Upper lobe of left lung (tissue), 6 donors: ENCODE measurements at places on chromosomes 16 and 17.
A peak's percentile ranks its signal among the peaks of the same experiment; 100 is the strongest.

DNA sequence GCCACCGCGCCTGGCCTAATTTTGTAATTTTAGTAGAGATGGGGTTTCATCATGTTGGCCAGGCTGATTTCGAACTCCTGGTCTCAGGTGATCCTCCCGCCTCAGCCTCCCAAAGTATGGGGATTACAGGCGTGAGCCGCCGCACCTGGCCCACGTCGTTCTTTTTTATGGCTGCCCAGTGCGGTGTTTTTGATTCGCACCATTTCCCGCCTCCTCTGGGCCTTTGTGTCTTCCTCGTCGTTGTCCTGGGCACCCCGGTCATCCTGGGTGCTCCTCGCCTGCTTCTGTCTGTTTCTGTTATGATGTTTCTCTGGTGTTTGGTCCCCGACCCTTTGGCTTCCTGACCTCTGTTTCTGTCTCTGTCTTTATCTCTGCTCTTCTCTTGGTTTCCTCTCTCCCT lies 15.0 kb downstream of the CBX4 start:
- DNase-seq: no peak
- H3K36me3 ChIP-seq: no peaks in the 10 kb centered on the region
- H3K27ac ChIP-seq: no peak overlapping the region
- no peak overlapping the region for H3K4me3 ChIP-seq
- peaks cover 13% of the 10 kb centered on the region for H3K4me1 ChIP-seq

GRCh38 chr17:77738751-77739531 lies 219.6 kb upstream of the TNRC6C start:
- DNase-seq: no peak
- no peaks in the 10 kb centered on the region for H3K27me3 ChIP-seq
- peaks cover 27% of the 10 kb centered on the region for H3K4me1 ChIP-seq
- no peaks in the 10 kb centered on the region for H3K36me3 ChIP-seq
- no peak overlapping the region for H3K27ac ChIP-seq
- no peak overlapping the region for H3K4me3 ChIP-seq

DNA sequence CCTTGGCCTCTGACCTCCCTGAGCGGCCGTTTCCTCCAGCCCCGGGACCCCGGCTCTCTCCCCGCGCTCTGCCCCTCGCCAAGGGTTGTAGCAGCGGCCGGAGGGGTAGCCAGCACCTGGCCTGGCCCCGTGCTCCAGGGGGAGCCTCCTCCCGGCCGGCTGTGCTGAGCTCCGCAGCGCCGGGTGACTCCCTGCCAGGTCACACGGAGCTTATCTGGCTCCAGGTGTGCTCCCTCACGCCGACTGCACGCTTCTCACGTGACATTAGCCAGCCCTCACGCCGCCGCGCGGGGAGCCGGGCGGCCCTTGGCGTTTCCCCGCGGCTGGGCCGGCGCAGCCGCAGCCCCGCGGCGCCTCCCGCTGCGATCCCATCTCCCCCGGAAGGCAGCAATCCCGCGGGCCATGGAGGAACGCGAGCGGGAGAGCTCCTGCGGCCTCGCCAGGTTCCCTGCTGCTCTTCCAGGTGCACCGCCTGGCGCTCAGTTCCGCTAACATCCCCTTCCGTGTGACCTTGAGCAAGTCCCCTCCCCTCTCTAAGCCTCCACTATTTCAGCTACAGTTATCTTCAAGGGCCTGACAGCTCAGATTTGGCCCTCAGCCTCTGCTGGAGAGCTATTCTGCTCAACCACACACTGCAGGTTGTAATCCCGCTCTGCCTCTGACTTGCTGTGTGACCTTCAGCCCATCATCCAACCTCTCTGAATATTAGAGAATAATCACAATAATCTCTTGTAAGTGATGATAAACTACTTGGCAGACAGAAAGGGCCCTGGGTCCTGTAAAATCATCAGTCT lies 3.4 kb downstream of the MYO18A start:
- peak; percentile 91 for DNase-seq
- no peaks in the 10 kb centered on the region for H3K36me3 ChIP-seq
- no peaks in the 10 kb centered on the region for H3K27me3 ChIP-seq
- H3K4me3 ChIP-seq: peak overlapping the region; percentile 50
- peak overlapping the region; percentile 93 for H3K27ac ChIP-seq
- H3K4me1 ChIP-seq: peaks cover 59% of the 10 kb centered on the region

GRCh38 chr16:4369007-4369733 lies 2.5 kb upstream of the VASN start:
- no peak overlapping the region for H3K4me3 ChIP-seq
- peaks cover under 1% of the 10 kb centered on the region for H3K36me3 ChIP-seq
- H3K4me1 ChIP-seq: peaks cover 42% of the 10 kb centered on the region

- no peak overlapping the region for H3K27ac ChIP-seq
- H3K27me3 ChIP-seq: no peaks in the 10 kb centered on the region
- H3K4me1 ChIP-seq: peaks cover 45% of the 10 kb centered on the region
- H3K4me3 ChIP-seq: no peak overlapping the region
- H3K36me3 ChIP-seq: no peaks in the 10 kb centered on the region
Observed at GRCh38 chr17:57940653-57941329, 14.4 kb downstream of the CUEDC1 start.

DNA sequence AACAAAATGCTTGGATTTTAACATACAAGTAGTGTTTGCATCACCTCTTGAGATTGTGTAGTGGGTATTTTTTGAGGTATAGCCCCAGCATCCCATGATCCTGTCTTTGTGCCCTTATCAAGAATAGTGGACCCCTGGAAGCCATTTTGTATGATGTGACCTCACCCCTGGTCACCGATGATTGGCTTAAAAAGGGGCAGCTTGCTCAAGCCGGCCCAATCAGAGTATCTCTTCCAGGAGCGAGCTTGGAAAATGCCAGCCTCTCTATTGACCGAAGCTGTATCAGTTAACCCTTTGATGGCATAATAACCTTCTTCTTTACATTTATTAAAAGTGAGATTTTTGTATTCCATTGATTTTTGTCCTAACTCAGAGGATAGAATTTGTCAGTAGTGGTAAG lies 55.5 kb upstream of the FAM20A start:
- no peaks in the 10 kb centered on the region for H3K27me3 ChIP-seq
- no peak overlapping the region for H3K4me3 ChIP-seq
- H3K36me3 ChIP-seq: no peaks in the 10 kb centered on the region
- no peak overlapping the region for H3K27ac ChIP-seq
- DNase-seq: no peak

DNA sequence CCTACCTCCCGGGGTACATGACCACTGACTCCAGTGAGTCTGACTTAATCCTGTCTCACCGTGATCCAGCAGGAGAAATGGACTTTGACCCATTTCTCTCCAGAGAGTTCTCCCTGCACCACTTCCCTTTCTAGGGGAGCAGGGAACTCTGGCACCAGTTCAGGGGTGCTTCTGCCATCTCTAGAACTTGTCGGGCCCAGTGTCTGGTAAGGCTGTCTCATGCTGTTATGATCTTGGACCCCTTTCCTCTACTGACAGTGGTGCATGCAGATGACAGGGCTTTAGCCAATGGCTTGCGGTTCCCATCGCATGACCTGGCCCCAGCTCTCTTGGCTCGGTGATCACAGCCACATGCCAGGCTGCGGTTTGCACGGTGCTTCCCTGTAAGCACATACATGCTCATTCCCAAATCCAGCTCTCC lies 62.0 kb downstream of the SLC39A11 start:
- no peaks in the 10 kb centered on the region for H3K4me1 ChIP-seq
- no peaks in the 10 kb centered on the region for H3K36me3 ChIP-seq
- no peak overlapping the region for H3K4me3 ChIP-seq
- H3K27me3 ChIP-seq: no peaks in the 10 kb centered on the region
- no peak overlapping the region for H3K27ac ChIP-seq

GRCh38 chr16:75379339-75379738 lies 54.0 kb downstream of the CFDP1 start:
- H3K27me3 ChIP-seq: no peaks in the 10 kb centered on the region
- H3K4me1 ChIP-seq: peaks cover 26% of the 10 kb centered on the region
- H3K27ac ChIP-seq: no peak overlapping the region
- no peak for DNase-seq
- H3K4me3 ChIP-seq: no peak overlapping the region

DNA sequence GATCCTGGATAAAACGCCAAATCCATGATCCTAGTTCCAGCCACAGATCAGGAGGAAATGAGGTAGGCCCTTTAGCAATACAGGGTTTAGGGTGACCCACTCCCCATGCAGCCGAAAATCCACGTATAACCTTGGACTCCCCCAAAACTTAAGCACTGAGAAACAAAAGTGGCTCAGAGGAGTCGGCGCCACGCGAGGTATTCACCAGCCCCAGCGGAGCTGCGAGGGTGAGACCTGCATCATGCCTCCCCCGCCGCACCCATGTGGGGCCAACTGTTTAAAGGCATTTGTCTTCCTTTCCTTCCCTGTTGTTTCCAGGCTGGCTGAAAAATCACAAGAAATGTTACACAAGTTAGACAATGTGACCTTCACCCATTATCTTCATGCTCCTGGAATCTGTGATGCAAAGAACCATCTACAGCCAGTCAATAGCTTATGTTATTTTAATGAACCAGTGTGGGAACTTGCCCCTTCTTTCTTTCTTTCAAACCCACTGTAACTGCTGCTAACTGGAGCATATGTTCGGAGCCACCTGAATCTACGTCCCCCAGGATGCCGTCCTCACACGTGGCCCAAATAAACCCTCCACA lies 98.2 kb upstream of the METRNL start:
- H3K4me3 ChIP-seq: no peak overlapping the region
- no peak for DNase-seq
- H3K36me3 ChIP-seq: no peaks in the 10 kb centered on the region
- no peak overlapping the region for H3K27ac ChIP-seq
- H3K27me3 ChIP-seq: no peaks in the 10 kb centered on the region
- H3K4me1 ChIP-seq: peaks cover 4% of the 10 kb centered on the region

GRCh38 chr16:88347656-88348376 lies 34.9 kb upstream of the ZNF469 start:
- no peaks in the 10 kb centered on the region for H3K36me3 ChIP-seq
- no peaks in the 10 kb centered on the region for H3K4me1 ChIP-seq
- H3K4me3 ChIP-seq: no peak overlapping the region
- no peak overlapping the region for H3K27ac ChIP-seq

DNA sequence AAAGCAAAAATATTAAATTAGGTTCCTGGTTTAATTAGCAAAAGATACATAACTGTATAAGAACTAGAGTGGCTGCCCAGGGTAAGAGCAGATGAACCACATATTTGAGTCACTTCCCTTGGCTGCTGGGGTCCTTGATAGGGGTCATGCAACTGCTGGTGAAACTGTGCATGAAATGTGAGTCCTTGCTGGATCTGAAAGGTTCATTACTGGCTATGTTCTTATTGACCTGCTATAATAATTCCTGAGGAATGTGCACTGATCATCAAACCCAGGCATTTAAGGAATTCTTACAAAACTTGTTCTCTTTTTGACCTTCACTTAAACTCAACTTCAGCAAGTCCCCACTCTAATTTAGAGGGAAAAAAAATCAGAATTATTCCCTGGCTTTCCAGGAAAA lies 183.4 kb downstream of the ZNF18 start:
- no peak overlapping the region for H3K4me3 ChIP-seq
- H3K27ac ChIP-seq: no peak overlapping the region
- no peaks in the 10 kb centered on the region for H3K4me1 ChIP-seq
- no peaks in the 10 kb centered on the region for H3K27me3 ChIP-seq
- DNase-seq: no peak

- H3K4me1 ChIP-seq: no peaks in the 10 kb centered on the region
- no peak overlapping the region for H3K27ac ChIP-seq
- H3K36me3 ChIP-seq: no peaks in the 10 kb centered on the region
- no peak overlapping the region for H3K4me3 ChIP-seq
- DNase-seq: no peak
Observed at GRCh38 chr16:88197481-88198456, 185.0 kb upstream of the ZNF469 start.

GRCh38 chr16:12295395-12295794 lies 318.9 kb downstream of the SNX29 start:
- no peak for DNase-seq
- H3K4me3 ChIP-seq: no peak overlapping the region
- H3K36me3 ChIP-seq: no peaks in the 10 kb centered on the region
- H3K27ac ChIP-seq: no peak overlapping the region
- no peaks in the 10 kb centered on the region for H3K27me3 ChIP-seq

DNA sequence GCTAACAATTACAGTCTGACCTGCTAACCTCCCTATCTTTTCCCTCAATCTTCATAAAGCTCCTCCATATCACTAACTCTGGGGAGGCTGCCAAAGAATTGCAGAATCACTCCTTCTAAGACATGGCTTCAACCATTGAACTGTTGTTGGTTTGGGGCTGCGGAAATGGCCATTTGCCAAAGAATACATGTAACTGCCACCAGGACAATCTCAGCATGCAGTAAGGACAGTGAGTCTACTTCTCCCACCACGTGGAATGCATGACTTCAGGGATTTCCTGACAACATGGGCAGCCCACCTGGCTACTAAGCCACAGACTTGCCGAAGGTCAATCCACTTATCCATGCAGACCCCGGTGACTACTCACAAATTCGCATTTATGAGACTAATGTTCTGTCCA lies 104.3 kb upstream of the NUDT7 start:
- H3K4me3 ChIP-seq: no peak overlapping the region
- no peak for DNase-seq
- H3K27me3 ChIP-seq: no peaks in the 10 kb centered on the region
- no peak overlapping the region for H3K27ac ChIP-seq
- H3K4me1 ChIP-seq: no peaks in the 10 kb centered on the region

DNA sequence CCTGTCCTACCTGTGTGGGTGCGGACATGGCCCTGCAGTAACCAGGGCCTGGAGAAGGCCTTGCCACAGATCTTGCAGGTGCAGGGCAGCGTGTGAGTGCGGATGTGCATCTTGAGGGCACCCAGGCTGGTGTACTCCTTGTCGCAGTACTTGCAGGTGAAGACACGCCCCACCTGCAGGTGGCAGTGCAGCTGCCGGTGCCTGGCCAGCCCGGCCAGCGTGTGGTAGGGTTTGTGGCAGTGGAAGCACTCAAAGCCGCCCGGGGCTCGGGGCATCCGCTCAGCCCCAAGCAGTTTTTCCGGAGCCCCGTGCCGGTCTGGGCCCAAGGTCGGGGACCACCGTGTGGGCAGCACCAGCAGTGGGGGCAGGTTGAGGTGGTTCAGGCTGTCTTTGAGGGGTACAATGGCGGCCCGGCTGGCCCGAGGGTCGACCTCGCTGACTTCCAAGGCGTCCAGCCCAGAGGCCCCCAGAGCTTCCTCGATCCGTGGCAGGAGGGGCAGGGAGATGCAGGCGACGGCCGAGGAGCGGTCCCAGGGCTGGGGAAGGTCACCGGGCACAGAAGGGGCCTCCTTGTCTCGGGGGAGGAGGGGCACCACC lies 5.1 kb downstream of the SNAI3 start:
- H3K4me1 ChIP-seq: peaks cover 29% of the 10 kb centered on the region
- H3K4me3 ChIP-seq: no peak overlapping the region
- H3K27me3 ChIP-seq: peaks cover 5% of the 10 kb centered on the region
- H3K27ac ChIP-seq: no peak overlapping the region
- DNase-seq: no peak
- no peaks in the 10 kb centered on the region for H3K36me3 ChIP-seq
